ENCODE measurements at places on chromosomes 2 and 18.

DNA sequence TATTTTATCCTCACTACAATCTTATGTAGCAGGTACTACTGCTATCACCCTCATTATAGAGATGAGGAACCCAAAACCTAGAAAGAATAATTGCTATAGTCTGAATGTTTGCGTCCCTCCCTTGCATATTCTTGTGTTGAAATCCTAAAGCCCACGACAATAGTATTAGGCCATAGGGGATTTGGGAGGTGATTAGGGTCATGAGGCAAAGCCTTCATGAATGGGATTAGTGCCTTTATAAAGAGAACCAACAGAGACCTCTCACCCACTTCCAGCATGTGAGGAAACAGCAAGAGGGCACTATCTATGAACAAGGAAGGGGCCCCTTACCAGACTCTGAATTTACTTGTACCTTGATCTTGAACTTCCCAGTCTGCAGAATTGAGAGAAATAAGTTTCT lies 500.3 kb upstream of the FAM98A start:
- no peak for DNase-seq

DNA sequence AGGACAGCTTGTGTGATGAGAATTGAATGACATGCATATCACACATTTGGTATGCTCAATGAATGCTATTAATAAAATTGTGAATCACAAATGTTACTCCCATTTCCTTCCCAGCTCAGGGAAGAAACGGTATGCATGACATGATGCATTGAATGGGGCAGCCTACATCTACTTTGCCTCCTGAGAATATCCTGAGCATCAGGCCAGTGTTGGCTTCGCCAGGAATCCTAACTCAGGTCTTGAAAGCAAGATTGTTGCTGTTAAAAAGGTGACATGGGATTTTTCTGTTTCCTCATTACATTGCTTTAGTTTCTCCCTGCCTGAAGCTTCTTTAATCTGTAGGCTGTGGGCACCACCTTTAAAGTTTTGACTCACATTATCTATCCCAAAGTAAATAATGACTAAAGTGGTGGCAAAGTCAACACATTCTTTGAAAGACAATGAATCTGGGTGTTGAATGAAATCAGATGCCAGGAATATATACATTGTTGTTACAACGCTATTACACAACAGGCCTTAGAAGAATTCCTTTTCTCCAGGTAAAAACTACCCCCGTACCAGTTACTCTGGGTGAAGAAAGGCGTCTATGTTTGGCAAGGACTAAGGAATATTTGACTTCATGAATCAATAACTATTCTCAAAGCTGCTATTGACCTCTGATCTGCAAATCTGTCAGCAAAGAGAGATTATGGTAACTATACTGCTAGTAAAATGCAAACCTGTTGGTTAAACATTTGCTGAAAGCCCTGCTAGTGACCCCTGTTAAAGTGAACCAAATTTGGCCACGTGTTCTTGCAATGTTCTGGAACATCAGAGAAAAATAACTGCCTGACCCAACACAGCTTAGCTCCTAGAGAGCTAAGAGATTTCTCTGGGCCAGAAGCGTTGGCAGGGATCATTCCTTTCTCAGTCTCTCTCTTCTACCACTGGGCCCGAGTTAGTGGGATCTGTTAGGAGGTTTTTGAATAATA lies 30.5 kb upstream of the NEDD4L start:
- no peak for DNase-seq

DNA sequence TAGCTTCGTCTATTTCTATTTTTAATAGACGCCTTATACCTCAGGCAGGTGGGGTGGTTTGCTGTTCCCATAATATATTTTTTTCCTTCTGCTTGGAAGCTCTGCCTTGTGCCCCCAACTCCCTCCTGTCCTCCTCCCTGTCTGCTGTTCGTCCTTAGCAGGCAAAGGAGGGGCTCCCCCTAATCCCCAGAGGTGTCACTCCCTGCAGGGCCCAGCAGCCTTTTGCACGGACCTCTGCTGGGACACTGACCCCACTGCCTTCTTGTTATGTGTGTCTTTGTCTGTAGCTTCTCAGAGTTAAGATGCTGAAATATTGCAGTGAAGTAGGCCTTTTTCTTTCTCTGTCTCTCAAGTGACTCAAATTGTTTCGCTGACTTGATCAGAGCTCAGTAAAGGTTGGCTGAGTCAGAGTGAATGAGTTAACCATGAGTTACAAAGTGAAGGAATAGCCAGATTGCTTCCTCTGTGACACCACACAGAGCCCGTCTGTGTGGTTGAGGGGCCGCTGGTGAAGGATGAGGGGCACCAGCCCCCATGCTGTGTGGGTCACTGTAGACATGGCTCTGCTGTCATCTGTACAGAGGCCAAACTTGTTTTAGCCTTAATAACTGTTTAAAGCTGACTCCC lies 47.7 kb downstream of the PRKCE start:
- DNase-seq: no peak

DNA sequence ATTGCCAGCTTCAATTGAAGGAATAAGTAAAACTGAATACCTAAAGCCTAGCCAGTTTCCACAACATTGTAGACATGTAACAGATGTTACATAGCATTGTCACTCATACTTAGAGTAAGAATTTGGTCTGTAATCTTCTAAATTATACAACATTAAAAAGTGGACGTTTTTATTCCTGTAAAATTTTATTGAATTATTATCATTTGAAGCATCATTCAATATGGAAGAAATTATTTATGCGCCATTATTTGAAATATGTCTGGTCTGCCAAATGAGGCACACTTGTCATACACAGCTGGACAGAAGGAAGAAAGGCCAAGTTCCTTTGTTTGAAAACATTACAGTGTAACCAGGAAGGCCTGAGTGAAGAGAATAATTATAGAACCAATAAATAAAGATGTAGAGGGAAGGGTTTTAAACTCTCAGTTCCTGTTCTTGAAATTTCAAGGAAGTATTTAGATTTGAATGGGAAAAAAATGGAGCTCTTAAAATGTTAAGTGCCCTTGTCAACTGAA lies 575.5 kb downstream of the LRRTM4 start:
- no peak for DNase-seq

- no peak for DNase-seq
Observed at GRCh38 chr2:196966061-196966460, 39.6 kb upstream of the PGAP1 start.

GRCh38 chr2:67984600-67984999 lies 78.2 kb downstream of the C1D start:
- no peak for DNase-seq

GRCh38 chr2:230184727-230185578 lies 34.8 kb downstream of the SP110 start:
- DNase-seq: no peak

DNA sequence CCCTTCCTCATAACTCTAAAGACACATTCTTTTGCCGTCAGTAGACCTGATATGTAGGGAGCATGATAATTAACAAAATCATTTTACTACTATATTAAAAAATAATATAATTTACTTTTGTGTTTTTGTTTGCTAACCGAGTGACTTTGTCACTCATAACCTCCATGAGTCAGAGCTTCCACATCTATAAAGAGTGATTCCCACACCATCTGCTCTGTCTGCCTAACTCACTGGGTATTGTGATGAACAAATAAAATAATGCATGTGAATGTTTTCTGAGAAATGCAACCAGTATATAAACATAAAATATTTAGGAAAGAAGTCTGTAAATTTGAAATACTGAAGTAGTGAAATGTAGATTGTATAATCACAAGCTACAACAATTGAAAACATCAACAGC lies 123.4 kb upstream of the DSEL start:
- DNase-seq: no peak
